ENCODE measurements at places on chromosomes 12 and 14.

- DNase-seq = no peak
Measured at GRCh38 chr14:78254911-78255461, 84.8 kb downstream of the NRXN3 start.

- DNase-seq = no peak
Measured at GRCh38 chr14:105411017-105411941, 8.3 kb upstream of the MTA1 start.

GRCh38 chr12:9361879-9362326, 153.7 kb upstream of the PZP start:
- no peak for DNase-seq

- DNase-seq = no peak
Measured at GRCh38 chr14:21923820-21924219, 250.2 kb upstream of the OR4E1 start.

DNA sequence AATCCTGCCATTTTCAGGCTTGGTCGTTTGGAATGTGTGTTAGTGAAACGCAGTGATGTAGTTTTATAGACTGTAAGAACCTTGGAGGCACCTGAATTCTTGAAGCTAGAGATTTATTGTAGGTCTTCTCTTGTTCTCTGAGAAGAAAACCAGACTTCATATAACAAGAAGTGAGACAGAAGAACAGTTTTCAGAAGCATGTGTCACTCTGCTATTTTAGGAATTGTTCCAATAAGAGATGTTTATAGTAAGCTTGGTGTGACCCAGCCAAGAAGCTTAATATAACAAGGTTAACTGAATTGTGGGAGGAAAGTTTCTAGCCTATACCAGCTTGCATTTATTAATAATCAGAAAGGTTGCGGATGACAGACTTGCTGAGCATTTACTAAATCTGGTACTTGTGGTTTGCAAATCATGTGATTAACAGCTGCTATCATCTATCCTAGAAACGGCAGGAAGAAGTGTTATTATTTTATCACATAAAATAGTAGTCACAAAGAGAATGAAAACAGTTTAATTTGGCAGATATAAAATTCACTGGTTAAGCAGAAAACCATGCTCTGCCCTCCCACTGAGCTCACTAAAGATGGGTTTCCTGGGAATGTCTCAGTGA, 49.2 kb upstream of the BCAT1 start:
- DNase-seq = no peak

GRCh38 chr12:93785249-93786010, 108.3 kb downstream of the CRADD start:
- no peak for DNase-seq

DNA sequence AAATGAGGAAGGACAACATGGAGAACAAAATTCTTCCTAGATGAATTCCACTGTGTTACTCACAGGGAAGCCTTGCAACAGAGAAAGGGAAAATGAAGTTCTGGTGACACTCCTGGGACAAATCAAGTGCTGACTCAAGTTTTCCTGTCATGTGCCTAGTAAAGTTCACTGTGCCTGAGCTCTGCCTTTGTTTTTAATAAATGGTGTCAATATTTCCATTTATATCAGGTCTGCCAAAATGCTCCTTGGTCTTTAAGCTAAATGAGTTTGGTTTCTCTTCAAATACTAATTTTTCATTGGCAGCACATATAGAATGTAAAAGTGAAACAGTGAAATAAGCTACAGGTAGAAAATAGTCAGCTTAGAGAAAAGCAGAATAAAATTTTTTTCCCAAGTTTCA, 33.0 kb downstream of the HIGD1C start:
- DNase-seq = no peak
